ENCODE measurements at places on chromosomes 12 and 14. TPM values are rescaled to one million over a fixed set of nuclear protein-coding genes. Genes with fewer than 3 reads are reported as not detected.

The PTPRR gene
- total RNA-seq: not detected

The KLHL33 gene
- 0.04 TPM for total RNA-seq

The KERA gene
- total RNA-seq: not detected

The SYT1 gene
- not detected for total RNA-seq

The AQP2 gene
- total RNA-seq: not detected

The RHOF gene
- 103 TPM for total RNA-seq

The EIF2S3B gene
- total RNA-seq: 0.26 TPM

The FZD10 gene
- not detected for total RNA-seq

The MYH7 gene
- total RNA-seq: 0.19 TPM

The SOAT2 gene
- 1.1 TPM for total RNA-seq

The FAIM2 gene
- 0.73 TPM for total RNA-seq

- ATAC-seq: no peak
Measured at GRCh38 chr14:44995196-44995595, 33.2 kb downstream of the TOGARAM1 start.

- no peak for ATAC-seq
Measured at GRCh38 chr14:30450631-30451545, 108.1 kb upstream of the G2E3 start.

- ATAC-seq: peak; percentile 70
Measured at GRCh38 chr14:103597623-103598377, 31.2 kb upstream of the KLC1 start.

DNA sequence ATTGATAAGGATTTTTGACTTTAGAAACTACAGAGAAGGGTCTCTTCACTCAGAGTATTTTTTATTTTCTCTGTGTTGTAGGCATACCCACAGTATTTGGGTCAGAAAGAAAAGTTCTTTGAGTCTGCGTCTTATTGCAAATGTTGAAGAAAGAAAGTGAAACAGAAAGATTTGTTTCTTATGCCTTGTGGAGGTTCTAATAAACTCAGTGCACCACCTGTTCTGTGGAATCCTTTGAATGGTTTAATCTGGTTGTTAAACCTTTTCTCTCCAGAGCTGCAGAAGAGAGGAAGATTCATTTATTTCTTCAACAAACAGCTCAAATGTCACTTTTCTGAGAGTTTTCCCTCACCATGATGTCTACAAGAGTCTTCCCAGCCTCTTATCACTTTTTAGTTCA, 146.6 kb upstream of the PLEKHG7 start:
- no peak for ATAC-seq

GRCh38 chr12:31967539-31967938, 8.3 kb downstream of the RESF1 start:
- no peak for ATAC-seq

- no peak for ATAC-seq
Measured at GRCh38 chr12:91769736-91770135, 375.9 kb downstream of the BTG1 start.

GRCh38 chr12:25052196-25052913, 103.5 kb upstream of the BCAT1 start:
- ATAC-seq: peak; percentile 64

- ATAC-seq: no peak
Measured at GRCh38 chr12:5008661-5009060, 35.0 kb upstream of the KCNA5 start.

DNA sequence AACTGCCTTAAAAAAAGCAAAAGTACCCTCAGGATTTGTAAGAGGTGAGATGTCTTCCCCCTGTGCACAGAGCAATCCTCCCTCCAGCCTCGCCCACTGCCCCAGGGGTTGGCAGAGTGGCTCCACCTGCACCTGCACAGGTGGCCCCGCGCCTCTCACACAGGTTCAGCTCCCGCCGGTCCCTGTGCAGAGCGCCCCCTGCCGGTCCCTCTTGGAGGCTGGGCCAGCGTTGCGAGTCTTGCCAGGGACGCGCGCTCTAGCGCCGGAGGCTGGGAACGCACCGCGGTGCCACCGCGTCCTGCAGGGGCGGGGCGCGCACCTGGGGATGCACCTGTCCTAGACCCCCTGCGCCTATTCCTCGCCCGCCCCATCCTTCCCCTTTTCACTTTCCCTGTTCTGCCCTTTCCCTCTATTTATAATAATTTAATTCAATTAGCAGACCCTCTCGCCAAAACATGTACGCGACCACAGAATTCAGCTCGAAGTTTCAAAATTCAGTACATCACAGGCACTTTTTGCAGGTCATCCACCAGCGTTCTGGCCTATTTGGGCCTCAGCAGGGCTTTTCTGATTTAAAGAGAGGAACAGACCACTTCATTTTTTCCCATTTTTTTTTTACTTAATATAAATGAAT, 618.6 kb downstream of the AACS start:
- no peak for ATAC-seq

DNA sequence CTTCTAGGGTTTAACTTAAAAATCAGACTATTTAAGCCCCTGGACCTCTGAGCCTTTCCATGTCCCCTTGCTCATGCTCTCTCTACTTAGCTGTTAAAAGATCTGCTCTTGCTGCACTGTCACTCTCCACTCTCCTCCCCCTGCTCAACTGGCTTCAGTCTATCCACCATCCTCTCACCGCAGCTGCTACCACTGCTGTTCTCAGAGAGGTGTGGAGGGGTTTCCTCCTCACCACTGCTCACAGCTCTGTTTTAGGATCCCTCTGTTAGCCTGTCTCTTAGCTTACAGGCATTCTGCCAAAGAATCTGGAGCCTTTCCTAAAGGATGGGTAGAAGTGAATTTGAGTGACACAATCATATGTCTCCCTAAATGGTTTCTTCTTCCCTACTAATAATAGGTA, 43.7 kb upstream of the ATP2B1 start:
- ATAC-seq: no peak

DNA sequence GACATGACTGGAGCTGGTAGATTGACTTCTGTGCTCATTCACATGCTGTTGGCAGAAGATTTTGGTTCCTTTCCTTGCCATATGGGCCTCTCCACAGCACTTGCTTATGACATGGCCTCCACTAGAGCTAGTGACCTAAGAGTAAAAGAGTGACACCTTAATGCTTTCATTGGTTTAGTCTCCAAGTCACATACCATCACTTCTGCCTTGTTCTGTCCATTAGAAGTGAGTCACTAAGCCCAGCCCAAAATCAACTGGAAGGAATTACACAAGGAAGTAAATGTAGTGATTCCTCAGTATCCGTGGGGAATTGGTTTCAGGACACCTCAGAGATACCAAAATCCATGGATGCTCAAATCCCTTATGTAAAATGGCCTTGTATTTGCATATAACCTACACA, 81.3 kb downstream of the PPHLN1 start:
- ATAC-seq: no peak

DNA sequence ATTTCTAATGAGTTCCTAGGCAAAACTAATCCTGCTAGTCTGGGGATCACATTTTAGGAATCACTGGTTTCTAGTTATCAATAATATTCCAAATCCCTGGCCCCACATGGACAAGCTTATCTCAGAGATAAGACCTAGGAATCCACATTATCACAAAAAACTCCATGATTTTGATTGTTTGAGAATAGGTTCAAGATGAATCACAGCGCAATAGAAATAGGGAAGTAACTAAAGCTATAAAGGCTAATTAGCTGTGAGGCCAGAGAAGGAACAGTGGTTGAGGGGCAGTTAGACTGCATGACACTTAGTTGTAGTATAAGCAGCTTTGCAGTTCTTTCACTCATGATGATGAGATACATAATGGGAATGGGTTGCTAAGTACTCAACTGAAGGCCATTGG, 13.1 kb upstream of the ATP5F1B start:
- ATAC-seq: no peak

- no peak for ATAC-seq
Measured at GRCh38 chr12:57902478-57902969, 38.8 kb upstream of the ATP23 start.

GRCh38 chr12:21526053-21526452, at the start of gene SPX:
Gene SPX, plus strand, starts transcription at chr12:21526296. Its CDS starts 177 bp downstream, at chr12:21526473.
- ATAC-seq: no peak

DNA sequence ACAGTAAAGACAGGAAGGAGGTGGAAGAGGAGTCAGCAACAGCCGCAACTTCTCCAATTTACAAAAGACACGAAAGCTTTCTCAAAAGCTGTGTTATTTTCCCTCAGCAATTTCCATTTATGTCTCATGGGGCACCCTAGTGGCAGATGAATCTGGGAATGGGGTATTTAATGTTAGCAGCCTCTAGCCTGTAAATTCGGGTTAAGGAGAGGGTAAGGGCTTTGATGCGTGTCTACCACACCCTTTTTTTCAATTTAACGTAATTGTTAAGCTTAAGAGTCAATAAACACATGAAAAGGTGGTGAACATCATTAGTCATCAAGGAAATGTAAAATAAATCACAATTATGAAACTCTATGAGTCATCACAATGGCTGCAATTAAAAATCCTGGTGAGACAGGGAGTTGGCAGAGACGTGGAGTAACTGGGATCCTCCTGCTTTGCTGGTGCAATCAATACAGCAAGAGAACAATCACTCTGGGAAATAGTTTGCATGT, 986.4 kb downstream of the AACS start:
- ATAC-seq: no peak

- ATAC-seq: no peak
Measured at GRCh38 chr12:47122602-47123001, 42.8 kb upstream of the AMIGO2 start.

DNA sequence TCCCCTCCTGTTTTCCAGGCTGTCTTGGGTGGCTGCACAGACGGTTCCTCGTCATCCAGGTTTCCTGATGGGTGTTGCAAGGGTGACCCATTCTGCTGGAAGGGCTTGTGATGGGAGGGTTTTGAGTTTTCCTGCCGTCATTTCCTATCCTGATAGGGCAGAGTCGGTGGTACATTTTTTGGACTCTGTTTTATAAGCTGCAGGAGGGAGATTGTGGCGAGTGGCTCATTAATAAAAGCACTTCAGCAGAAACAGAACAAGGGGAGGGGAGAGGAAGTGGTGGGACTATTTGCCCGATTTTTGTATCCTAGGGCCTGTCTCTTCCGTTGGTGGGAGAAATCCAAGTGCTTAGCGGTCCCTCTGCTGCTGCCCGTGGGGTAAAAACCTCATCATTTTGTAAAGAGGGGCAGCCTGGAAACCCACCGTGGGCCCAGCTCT, 40.0 kb downstream of the TSPAN9 start:
- no peak for ATAC-seq

GRCh38 chr12:112848972-112849371, 57.4 kb downstream of the RPH3A start:
- no peak for ATAC-seq

GRCh38 chr14:93234798-93235197, 27.7 kb downstream of the UBR7 start:
- ATAC-seq: no peak

DNA sequence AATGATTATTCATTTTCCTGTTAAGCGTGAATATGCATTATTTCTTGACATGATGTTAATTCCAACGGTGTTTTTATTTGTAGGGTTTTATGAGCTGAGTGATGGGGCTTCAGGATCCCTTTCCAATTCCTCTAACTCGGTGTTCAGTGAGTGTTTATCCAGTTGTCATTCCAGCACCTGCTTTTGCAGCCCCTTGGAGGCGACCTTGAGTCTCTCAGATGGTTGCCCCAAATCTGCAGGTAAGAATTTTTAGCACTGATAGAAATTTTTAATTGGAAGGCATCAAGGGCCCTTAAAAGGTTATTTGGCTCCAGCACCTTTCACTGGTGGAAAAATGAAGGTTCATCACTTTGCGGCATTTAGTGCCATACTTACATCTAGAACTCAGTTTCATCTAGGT, 3.7 kb downstream of the DACT1 start:
- ATAC-seq: no peak

GRCh38 chr12:104709692-104710435, 248.2 kb downstream of the SLC41A2 start:
- ATAC-seq: peak; percentile 56

DNA sequence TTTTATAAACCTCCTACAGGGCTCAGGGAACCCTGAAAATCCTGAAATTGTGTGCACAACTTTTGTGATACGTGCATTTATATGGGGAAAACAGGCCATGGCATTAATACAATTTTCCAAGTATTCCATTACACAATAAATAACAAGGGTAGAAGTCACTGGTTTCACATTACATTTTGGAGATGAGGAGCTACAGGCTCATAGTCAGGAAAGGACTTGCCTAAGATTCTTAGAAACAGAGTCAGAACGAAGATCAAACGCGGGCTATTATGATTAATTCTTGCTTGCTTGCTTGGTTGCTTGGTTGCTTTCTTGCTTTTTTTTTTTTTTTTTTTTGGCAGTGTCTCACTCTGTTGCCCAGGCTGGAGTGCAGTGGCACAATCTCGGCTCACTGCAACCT, 16.7 kb downstream of the NOS1 start:
- no peak for ATAC-seq

DNA sequence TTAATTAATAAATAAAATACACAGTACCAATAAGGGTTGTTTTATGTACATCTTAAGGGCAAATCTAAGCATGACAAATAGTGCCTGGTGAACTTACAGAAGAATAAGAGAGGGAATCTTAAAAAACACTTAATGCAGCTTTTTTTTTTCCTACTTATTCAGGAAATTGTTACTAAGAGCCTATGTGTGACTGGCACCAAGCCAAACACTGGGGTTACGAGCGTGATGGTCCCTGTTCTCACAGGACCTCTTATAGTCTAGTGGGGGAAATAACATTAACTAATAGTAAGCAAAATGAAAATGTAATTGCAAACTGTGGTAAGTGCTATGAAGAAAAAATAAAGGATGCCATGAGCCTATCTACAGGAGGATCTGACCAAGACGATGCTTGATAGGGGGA, 53.6 kb downstream of the RTN1 start:
- no peak for ATAC-seq

DNA sequence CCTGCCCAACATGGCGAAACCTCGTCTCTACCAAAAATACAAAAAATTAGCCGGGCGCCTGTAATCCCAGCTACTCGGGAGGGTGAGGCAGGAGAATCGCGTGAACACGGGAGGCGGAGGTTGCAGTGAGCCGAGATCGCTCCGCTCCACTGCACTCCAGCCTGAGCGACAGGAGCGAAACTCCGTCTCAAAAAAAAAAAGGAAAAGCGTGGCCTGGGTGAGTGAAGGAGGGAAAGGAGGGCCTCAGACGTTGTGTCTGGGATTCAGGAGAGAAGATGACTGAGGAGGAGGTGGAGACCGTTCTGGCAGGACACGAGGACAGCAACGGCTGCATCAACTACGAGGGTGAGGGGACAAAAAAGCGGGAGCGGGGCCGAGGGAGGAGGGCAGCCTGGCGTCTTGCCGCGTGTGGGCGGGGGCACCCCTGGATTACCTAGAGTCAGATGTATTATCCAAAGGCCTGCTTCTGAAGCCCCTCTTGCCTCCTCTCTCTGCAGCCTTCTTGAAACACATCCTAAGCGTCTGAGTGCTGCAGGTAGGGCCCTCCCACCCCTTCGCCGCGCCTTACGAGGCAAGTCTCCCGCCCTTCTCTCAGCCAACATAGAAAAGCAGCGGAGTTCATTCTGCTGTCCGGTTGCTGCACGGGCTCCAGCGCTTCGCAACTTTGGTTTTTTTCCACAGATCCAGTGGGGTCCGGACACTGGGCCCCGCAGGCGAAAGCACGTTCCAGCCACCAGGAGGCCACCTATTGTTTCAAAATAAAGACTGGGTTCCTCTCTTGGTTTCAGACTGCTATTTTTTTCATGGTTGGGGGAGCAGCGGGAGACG, 744 bp upstream of the MYL6 start:
- peak; percentile 44 for ATAC-seq
